ENCODE measurements at places on chromosomes 6 and 20.

- no peak for DNase-seq
Measured at GRCh38 chr20:32427996-32428395, 69.9 kb downstream of the ASXL1 start.

- no peak for DNase-seq
Measured at GRCh38 chr6:44742201-44742600, 354.7 kb downstream of the CDC5L start.

DNA sequence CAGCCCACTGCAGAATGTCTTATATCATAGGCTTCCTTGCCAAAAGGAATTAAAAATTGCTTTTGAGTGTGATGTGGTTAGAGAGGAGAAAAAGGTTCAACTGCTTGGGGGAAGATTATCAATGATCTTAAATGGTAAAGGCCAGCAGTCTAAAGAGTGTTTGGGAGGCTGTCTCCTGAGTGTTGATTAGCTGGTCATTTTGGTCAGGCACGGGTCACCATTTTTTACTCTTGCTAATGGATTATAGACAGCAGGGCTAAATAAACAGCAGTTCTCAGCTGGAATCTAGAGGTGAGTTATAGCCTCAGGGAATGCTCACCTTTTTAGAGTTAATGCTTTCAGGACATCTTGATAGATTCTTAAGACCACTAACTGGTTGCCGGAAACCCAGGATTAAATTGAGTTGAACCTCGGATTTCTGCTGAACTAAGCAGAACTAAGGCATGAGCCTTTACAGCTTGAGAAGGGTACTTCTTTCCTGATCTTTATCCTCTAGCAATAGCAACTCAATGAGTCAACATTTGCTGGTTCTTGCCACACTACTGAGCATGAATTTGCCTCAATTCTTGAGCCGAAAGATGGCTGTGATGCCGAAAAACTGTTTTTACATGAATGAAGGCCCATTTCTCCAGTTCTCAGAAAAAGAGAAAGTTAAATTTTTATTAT, 120.4 kb downstream of the LRRC1 start:
- no peak for DNase-seq

DNA sequence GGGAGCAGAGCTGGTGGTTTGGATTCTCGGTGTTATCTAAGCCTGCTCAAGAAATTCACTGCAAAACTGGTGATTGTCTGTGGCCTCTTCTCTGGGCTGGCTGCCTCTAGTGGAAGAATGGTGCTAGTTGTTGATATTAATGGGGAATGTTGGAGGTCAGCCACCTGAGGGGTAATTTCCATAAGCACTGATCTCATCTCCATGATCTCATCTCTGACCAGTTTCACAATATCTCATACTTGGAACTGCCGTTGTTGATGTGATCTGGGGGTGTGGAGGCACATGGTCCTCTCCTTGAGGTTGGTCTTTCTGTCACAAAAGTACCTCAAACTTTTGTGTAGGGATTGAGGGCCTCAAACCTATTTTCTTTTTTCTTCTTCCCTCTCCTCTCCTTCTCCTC, 102.6 kb downstream of the CD109 start:
- DNase-seq: peak; percentile 2

- no peak for DNase-seq
Measured at GRCh38 chr20:19928328-19929011, 88.7 kb upstream of the NAA20 start.

GRCh38 chr20:17530716-17531664, at the start of gene BFSP1:
Gene BFSP1, minus strand, starts transcription at chr20:17531379. Its CDS starts 50 bp downstream, at chr20:17531329.
- DNase-seq: peak; percentile 67

- DNase-seq: no peak
Measured at GRCh38 chr6:55034752-55035151, 139.6 kb upstream of the HCRTR2 start.

GRCh38 chr6:81531869-81532561, 220.5 kb downstream of the TENT5A start:
- DNase-seq: no peak

GRCh38 chr20:63044204-63044600, 37.4 kb upstream of the BHLHE23 start:
- no peak for DNase-seq

- peak; percentile 38 for DNase-seq
Measured at GRCh38 chr20:11676630-11677287, 240.9 kb upstream of the BTBD3 start.

GRCh38 chr6:30725713-30726505, 5.8 kb downstream of the TUBB start:
- peak; percentile 54 for DNase-seq

- DNase-seq: no peak
Measured at GRCh38 chr20:47854687-47855212, 69.5 kb upstream of the SULF2 start.

DNA sequence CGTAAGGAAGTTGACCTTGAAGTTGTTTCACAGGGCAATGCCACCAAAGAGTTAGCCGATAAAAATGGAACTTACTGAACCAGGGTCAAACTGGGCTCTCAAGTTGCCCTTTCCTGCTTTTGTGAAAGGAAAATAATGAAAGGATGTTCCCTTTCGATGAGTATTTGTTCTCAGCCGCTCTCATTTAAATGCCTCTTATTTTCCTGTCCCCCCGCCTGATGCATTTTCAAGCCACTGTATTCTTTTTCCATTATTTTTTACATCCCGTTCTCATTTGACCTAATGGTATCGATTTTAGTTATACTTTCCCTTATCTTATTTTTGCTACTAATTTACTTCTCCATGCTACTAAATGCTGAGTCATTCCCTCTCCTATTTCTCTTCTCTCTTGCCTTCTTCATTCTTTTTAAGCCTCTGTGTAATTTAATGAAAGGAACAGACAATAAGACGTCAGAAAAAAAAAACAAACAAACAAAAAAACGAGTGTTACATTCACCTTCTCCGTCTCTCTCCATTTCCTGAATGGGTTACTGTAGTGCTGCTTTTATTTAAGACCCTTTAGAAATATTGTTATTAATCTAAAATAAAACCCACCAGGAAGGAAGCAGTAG, 655 bp upstream of the NDUFAF4 start:
- DNase-seq: no peak

All from stimulated activated CD4-positive, alpha-beta T cell treated with anti-CD3 and anti-CD28 coated beads, Interleukin-15, amount 100 ng/mL, for 24 hours (primary cell).